Nucleus accumbens (tissue), 56 donors: ENCODE measurements at places on chromosomes 13 and 19.

DNA sequence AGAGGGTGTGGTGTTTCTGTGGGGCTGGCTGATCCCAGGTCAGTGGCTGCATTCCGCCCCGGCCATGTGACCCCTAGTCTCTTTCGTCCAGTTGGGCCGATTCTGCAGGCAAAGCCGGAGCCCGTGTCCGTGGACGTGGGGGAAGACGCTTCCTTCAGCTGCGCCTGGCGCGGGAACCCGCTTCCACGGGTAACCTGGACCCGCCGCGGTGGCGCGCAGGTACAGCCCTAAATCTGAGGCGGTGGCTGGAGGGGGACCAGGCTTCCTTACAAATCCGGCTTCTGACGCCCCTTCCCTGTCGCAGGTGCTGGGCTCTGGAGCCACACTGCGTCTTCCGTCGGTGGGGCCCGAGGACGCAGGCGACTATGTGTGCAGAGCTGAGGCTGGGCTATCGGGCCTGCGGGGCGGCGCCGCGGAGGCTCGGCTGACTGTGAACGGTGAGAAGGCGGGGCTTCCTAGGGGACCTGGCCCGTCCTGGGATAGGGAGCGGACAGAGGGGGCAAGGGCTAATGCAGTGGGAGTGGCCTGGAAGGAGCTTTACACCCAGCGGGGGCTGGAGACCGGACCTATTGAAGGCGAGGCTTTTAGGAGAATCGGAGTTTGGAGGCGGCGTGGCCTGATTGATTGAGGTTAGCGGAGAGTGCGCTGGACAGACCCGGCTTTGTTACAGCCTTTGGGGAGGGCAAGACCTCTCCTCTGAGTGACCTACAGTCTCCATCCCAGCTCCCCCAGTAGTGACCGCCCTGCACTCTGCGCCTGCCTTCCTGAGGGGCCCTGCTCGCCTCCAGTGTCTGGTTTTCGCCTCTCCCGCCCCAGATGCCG, 4.3 kb downstream of the KIRREL2 start:
- DNase-seq, result no peak

GRCh38 chr19:48469289-48469881, at the start of gene CYTH2:
Gene CYTH2, plus strand, starts transcription at chr19:48469369. Its CDS starts 139 bp downstream, at chr19:48469508.
- peak; percentile 76 for DNase-seq

GRCh38 chr19:40962460-40962961, 28.6 kb upstream of the CYP2B6 start:
- no peak for DNase-seq

- DNase-seq, result no peak
These were observed 323.0 kb downstream of the NDFIP2 start for GRCh38 chr13:79803989-79804388.

GRCh38 chr13:87792878-87793277, 121.7 kb downstream of the SLITRK5 start:
- DNase-seq, result no peak

GRCh38 chr19:50777830-50778303, 7.6 kb downstream of the GPR32 start:
- DNase-seq, result no peak

DNA sequence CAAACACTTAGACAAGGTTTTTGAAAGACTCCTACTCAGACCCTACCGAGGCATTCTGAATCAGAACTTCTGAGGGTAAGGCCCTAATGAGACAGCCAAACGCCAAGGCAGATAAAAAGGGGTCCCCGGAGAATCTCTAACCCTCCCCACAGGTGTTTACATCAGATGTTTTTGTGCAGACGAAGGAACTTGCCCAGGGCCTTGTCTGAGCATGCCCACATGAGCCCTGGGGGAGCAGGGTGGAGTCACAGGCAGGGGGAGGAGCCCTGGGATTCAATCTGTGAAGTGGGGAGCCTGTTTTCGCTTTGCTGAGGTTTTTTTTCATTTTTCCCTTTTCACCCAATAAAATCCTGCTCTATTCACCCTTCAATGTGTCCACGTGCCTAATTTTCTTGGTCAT, 61.6 kb upstream of the MED4 start:
- DNase-seq, result no peak

GRCh38 chr19:33814181-33815165, 17.8 kb downstream of the KCTD15 start:
- DNase-seq, result no peak

- DNase-seq, result peak; percentile 2
These were observed 77.8 kb downstream of the TUBGCP3 start for GRCh38 chr13:112510002-112510780.

GRCh38 chr13:81319351-81319750, 978.4 kb upstream of the SPRY2 start:
- DNase-seq, result no peak
